ENCODE measurements at places on chromosomes 11 and 22.

DNA sequence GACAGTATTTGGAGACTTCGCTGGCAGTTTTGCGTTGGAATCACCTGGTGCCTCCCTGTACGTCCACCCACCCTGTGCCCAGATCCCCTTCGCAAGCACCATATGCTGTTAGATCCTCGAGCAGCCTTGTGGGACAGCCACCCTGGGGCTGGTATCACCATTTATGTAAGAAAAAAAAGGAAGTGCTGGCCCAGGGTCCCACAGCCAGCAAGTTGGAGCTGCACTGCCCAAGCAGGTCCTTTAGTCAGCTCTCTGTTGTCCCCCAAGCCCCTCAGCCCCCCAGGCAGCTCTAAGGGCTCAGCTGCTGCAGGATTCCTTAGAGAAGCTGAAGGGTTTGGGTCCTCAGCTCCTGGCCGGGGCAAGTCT is 80.3 kb downstream of the FBLN1 start:
- DNase-seq: no peak

GRCh38 chr22:20116376-20116950 is 559 bp downstream of the RANBP1 start:
- DNase-seq: no peak

- no peak for DNase-seq
These were observed 95.3 kb upstream of the CRYBB3 start for GRCh38 chr22:25104367-25104766.

- DNase-seq: no peak
These were observed 8.8 kb downstream of the RIC8A start for GRCh38 chr11:216081-216974.

GRCh38 chr11:73465871-73466270 is 89.7 kb downstream of the RELT start:
- no peak for DNase-seq

DNA sequence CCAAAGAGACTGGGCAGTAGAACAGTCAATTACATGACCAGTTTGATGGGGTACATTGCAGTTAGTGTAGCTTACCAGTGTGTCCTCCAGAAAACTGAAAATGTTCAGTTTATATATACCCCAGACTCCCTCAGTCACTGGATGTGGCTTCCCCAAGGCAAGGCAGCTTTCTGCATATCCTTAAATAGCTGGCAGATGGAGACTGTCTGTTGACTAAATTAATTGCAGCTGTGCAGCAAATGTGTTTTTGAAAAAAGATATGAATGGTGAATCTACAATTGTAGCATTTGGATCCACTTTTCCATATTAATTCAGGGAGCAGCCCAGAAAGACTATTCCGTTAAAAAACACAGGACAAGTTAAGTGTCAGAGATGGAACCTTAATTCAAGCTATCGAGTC is 565.1 kb upstream of the CCDC179 start:
- DNase-seq: no peak

DNA sequence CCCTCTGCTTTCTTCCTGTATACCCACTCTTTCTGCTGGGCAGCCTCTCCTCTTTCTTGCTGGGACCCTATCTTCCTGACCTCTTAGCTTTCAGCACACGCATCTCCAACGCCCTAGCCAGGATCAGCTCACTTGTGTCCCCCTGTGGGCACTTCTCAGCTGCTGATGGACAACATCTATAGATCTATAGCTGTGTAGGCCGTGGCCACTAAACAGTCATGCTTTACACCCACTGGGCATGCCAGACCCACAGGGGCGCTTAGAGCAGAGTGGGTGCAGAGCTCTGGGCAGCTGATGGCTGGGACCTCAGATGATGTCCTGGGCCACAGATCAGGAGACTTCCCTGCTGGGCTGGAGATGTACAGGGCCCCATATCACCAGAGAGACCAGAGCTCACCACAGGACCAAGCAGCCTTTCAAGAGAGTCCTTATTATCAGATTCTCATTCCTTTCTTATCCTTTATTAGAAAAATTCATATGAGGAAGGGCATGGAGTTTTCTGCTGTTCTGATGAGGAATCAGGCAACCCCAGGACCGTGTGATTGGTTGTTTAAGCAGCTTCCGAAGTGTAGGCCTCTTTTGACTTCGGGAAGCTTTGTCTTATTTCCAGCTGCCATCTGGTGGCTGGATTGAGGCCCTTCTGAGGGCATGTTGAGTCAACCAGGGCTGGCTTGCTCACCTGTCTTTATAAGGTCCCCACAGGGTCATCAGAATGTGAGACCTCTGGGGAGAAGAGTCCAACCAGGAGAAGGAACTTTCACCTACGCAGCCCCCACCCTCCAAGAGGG is 60.5 kb downstream of the OSBP2 start:
- DNase-seq: peak; percentile 11

DNA sequence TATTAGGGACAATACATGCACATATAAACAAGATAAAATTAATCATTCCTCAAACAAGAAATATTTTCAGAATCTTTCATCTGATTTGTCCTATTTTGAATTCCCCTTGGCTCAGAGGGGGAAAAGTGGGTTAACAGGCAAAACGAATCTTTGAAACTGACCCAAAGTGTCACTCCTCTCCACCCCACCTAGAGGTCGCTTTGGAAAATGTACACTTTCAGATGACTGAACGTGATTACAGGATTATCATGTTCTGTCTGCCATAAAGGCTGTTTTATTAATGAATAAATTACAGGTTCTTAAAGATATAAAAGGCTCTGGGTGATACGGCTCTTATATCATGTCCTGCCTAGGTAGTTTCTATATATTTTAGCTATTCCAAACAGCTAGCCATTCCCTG is 1735.0 kb downstream of the LRRC4C start:
- no peak for DNase-seq

DNA sequence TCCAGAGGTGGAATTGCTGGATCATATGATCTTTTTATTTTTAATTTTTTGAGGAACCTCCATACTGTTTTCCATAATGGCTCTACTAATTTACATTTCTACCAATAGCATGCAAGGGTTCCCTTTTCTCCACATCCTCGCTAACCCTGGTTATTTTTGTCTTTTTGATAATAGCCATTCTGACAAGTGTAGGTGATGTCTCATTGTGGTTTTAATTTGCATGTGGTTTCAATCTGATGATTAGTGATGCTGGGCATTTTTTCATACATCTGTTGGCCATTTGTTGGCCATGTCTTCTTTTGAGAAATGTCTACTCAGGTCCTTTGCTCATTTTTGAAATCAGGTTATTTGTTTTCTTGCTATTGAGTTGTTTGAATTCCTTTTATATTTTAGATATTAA is 15.4 kb upstream of the OR4D5 start:
- no peak for DNase-seq

- no peak for DNase-seq
These were observed 97.3 kb downstream of the PDHX start for GRCh38 chr11:35013514-35014233.

DNA sequence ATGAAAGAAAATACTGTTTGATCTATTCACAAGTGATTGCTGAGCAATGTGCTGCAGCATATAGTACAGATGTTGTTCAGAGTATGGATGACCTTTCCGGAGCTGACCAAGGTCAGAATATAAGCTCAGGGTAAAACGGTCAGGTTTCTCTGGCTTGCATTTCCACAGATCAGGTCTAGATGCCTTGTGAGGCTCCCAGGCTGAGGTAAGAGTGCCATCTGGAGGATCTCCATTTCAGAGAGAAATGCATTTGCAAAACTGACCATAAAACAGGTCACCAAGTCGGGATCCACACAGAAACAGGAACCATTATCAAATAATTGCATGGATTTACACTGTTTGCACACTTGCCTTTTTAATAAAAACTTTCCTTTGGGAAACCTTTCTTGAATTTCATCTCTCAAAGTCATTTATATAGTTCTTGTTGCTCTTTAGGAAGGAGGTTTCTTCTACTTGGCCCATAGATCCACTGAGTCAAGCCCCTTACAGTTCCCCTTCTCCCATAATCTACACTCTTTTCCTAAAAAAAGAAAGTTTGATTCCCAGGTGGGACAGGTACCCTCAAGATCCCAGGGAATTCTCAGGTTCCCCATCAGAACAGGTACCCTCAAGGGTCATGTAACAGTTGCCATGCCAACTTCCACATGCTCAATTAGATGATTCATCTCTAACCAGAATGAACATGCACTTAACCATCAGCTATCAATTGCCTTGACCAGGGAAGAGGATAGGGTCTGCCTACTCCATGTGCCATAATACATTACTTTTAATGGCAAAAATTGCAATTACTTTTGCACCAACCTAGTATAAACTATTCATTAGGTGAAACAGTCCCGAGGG is 25.0 kb upstream of the TMPRSS5 start:
- DNase-seq: no peak

DNA sequence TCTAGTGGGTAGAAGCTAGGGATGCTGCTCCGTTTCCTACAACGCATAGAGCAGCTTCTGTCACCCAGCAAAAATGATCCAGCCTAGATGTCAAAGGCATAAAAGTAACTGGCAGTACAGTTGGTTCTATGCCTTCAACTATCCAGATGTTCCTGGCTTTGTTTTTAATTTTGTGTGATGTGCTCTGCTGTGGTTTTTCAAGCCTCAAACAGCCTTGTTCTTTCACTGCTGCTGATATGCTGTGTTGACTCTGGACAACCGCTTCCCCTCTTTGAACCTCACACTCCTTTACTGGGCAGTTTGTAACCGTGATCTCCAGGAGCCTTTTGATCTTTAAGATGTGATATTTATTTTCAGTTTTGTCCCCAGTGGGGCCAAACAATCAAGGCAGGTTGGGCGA is 116.4 kb downstream of the SEZ6L start:
- DNase-seq: no peak

DNA sequence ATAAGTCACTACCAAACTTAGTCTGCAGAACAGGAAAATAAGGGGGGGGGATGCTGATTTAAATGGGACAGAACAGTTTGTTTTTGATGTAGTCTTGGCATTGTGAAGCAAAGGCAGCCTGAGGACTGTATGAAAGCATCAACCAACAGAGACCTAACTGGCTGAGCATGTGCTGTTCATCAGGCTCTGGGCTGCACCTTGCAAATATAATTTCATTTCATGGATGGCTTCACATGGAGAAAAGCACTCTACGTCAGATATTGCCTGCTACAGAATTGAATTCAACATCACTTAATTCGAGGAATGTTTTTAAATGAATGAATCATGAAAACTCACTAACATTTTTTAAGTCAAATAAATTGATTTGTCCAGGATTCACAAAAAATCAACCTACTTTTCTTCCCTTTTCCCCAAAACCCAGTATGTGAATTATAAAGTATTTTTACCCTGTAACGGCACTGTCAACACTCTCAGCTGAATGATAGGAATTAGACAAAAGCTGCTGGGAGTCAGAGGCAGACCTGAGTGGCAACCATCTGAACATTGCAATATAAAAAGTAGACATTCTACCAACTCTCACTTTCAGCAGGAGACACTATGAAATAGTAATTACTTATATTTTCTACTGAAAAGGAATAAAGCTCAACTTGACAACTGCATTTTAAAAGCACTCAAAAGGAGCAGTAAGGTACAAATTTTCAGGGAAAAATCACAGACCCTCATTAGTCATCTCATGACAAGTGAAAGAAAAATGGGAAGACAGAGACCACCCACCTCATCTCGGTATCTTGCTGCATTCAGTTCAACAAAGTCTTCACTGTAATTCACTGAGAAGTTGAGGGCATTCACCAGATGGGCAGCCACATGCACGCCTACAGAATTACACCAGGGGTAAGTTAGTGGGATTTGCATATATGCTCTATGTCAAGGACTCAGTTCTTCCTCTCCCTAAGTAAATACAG is 47.5 kb downstream of the NOX4 start:
- no peak for DNase-seq

DNA sequence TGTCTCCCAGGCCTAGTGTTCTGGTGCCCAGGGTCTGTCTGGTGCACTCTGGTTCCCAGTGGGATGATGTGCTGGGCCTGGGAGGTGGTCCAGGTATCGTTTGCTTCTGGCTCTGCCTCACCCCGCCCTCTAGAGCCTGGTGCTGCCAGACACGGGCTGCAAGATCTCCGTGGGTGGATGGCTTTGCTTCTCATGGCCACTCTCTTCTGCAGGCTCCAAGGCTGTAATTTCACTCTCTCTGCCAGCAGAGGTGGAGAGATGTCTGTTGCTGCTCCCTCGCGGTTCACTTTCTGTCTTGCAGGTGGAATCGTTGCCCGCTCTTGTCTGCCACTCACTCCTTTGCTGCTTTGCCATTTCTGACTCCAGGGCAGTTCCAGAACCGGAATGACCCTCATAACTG is 13.4 kb downstream of the NADSYN1 start:
- DNase-seq: no peak

DNA sequence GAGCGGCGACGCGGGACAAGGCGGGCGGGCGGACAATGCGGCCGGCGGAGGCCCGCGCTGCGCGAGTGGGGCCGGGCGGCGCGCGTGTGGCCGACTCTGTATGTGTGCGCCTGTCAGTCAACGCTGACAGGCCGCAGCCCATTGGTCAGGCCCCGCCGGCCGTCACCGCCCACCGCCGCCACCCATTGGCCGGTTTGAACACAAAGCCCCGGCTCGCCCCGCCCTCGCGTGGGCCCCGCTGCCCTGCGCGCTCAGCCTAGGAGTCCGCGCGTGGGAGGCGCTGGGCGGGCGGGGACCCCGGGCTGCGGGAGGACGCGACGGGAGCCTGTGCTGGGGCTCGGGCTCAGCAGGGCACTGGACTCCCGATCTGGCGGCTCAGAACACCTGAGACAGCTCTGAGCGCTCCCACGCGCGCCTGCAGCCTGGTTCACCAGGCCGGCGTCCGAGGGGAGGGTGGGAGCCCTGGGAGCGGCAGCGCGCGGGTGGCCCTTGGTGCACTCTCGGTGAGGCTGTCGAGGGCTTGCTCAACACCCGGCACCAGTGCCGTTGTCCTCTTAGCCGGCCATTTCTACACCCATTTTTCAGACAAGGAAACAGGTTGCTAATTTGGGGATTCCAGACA is at the start of gene SUN2:
Gene SUN2 (minus strand): TSS at position 88 of the 622 bp plus-strand sequence. CDS start 3,370 bp downstream, outside the sequence.
- peak; percentile 87 for DNase-seq

Data from stimulated activated CD4-positive, alpha-beta T cell treated with anti-CD3 and anti-CD28 coated beads, Interleukin-1b, Interleukin-23, amount 100 ng/mL, for 1 hour (primary cell).